AG08396 (cell line): ENCODE measurements at places on chromosomes 6 and 20.

DNA sequence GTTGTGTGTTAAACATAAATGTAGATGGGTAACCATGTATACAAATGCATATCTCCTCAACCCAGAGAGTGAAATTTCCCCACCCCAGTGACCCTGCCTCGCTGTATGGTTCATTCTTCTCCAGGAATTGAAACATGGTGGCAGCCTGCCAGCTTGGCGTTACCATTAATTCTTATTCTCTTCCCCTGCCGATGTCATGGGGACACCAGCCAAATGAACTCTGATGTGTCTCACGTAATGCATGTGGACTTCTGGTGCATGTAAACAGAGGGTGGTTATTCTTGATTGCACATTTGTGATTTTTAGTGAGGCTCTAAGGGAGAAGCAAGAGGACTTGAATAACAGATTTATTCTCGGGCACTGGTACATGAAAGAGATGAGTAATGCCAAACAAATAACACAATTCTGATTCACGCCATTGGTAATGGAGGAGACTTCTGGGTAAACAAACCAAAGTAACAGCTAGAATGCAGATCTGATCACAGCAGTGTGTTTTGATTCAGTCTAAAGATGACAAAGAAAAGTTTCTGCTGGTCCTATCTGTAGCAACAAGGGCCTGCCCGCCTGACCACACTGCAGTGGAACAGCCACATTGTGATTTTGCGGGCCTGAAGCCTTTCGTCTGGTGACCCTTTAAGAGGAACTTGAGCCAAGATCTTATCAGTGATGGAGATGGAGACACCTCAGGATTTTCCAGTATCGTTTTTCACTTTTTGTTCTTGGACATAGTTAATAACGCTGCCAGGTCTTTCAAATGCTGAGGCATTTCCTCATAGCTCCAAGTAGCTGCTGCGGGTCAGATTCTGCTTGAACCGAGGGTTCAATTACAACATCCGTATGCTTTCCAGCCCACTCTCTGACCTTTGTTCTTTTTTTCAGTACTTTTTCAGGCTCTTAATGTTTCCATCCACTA, 171.8 kb upstream of the AKAP12 start:
- DNase-seq: peak; percentile 59

- no peak for DNase-seq
Measured at GRCh38 chr6:91904586-91905164, 1317.8 kb upstream of the MAP3K7 start.

DNA sequence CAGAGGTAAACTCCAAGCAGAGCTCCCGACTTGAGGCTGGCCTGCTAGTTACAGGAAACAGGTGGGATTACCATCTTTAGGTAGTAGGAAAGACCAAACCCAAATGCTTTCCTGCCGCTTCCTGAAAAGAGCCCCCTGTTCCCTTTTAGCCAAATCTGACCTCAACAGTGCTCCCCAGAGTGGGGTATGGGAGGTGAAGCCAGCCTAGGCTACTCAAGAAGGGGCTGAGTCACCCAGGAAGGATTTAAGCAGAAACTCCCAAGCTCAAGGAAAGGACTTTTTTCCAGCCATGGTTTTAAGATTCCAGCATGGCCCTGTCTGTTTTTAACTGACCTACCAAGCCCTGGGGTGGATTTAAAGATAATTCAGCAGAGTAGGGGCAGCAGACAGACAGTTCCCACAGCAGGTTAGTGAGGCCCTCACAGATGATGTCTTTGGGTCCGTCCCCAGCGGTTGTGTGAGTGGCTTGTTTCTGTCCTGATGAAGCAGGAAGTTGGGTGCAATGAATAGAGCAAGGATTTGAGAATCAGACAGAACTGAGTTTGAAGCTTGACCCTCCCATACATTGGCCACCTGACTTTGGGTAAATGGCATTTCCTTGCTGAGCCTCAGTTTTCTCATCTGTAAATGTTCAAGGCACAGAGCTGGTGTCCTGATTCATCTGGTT, 76.9 kb upstream of the MAFB start:
- no peak for DNase-seq

DNA sequence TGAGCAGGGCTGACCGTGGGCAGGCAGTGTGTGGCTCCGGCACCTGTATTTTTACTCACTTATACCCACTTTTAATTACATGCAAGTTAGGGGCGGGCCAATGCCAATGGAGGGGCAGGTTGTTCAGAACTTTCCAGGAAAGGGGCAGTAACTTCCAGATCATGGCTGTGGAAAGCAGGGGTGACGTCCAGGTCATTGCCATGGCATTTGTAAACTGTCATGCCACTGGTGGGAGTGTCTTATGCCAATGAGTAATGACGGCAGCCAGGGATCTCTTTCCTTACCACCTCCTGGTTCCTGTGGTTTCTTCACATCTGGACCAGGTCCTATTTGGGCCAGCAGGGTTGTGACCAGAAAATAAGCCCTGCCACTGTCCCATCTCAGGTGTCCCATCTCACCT, 258.7 kb downstream of the THBS2 start:
- DNase-seq: no peak

- no peak for DNase-seq
Measured at GRCh38 chr6:116444575-116444974, 16.6 kb upstream of the CALHM6 start.

DNA sequence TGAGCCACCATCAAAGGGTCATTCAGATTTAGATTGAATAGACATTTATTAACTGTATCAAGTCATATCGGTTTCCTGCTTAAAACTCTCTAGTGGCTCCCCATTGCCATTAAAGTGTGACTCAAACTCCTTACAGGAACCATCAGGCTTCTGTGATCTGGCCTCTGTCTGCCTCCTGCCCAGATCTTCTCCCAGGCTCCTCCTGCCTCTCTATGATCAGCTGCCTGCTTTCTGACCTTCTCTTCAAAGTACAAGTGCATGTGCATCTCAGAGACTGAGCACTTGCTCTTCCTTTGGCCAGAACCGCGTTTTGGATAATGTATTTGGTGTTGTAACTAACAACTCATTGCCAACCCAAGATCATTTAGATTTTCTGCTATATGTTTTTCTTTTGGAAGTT, 52.7 kb downstream of the IL20RA start:
- DNase-seq: no peak

DNA sequence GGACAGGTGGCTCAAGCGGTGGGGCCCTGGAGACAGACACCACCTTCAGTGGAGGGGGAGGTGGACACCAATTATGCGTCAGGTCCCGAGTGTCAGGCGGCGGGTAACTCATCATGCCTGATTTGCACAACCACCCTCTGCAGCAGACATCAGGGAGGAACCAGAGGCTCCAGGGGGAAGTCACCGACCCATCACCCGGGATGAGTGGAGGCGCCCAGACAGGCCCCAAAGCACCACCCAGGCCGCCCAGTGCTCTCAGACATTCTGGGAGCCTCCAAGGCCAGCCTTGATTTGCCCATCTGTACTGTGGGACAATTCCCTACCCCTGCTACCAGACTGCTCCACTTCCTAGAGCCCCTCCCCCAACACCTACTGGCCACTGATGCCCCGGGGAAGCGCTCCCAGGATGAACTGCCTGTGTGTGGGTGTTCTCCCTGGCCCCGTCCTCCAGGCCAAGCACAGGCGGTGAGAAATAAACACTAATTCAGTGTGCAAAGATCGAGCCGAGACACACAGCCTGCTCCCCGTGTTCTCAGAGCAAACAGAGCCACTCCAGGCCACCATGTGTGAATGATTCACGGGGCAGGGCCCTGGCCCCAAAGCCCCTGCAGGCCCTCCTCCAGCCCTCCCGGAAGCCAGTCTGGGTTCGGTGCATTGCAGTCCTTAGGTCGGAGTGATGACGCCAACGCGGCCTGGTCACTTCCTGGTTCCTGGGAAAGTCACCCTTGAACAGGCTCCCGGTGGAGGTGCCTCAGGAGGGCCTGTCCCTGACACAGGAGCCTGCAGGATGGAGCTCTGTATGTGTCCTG, 107.2 kb downstream of the ASXL1 start:
- DNase-seq: peak; percentile 63

DNA sequence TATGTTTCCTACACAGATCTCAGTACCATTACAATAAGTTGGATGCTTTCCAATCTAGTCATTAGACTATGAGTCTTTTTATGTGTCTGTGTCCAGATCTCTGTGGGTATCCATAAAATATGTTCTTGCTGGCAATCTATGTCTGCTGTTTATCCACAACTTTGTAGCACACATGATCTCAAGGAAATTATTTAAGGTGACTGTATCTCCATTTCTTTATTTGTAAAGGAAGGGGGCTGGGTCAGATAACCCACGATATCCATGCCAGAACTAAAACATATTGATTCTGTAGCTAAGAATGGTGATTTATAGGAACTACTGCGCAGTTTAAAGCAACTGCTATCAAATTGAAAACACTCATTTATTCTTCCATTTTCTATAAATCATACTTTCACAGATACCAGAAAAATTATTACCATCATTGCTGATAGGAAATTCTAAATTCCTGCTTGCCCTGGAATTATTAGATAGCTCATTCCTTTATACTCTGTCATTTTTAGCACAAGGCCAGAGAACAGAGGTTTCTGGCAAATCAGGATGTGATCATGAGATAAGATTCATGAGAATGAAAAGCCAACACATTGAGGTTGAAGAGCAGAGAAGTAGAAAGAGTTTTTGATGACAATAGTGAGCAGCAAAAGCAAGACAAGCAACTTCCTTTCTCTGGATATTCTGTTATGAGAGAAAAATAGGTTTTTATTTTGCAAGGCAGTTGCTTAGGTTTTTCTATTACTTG, 851.4 kb upstream of the CITED2 start:
- DNase-seq: no peak

DNA sequence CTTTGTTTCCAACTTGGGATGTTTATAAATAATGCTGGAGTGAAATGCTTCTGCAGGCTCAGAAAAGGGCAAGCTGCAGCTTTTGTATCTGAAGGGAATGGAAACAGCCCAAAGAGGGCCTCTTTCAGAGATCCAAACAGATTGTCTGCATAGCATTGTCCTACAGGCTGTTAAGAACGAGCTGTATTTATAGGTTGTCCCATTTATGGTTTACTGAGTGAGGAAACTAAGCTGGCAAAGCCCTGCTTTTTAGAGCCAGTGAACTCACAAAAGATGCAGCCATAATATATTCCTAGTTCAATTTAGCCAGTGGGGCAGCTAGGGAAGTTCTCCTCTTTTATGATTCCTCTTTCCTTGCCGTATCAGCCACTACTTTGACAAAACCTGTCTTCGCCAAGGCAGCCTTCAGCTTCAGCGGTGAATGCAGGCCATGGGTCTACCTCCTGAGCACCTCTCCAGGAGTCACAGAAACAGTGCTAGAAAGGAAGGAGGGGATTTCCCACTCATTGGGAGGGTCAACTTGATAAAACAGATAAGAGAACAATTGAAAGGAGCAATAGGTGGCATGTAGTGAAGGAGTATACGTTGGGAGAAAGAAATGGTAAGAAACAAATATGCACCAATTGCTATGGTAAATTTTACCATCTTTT, 15.0 kb downstream of the KIAA0319 start:
- no peak for DNase-seq

DNA sequence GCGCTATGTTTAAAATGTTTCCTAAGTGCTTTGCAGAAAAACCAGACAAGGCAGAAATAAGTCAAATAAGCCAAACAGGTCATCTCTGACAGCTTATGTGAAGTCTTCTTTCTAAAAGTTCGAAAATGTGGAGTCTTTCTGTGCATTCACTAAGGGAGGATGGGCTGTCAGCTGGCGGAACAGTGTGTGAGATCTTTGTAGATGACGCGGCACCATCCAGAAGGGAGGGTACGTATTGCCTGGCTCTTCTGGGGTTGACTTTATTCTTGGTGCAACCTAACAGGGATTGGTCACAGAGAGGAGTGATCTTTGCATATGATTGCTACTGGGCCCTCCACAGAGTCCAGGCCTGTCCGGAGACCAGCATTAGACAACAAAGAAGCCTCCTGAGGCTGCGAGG, 114.5 kb upstream of the EDN1 start:
- no peak for DNase-seq

DNA sequence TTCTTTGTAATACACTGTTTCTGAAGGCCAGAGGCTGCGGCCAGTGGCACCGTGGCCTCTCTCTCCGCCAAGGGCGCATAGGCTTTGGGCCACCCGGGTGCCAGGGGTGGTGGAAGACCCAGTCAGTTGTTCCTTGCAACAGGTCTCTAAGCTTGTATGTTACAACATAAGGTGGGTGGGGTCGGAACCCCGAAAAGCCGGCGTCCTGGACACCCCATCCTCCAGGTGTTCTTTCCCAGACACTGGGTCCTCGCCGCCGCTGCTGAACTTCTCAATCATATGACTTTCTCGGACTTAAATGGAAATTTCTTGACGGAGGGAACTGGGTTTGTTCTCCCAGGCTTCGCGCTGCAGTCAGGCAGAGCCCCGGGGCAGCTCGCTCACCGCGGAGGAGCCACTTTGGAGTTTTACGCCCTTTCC, 983 bp upstream of the KCNQ5 start:
- DNase-seq: peak; percentile 4

GRCh38 chr20:45963059-45964005, 8.7 kb downstream of the ZNF335 start:
- DNase-seq: no peak

- no peak for DNase-seq
Measured at GRCh38 chr20:59777814-59778575, 155.4 kb downstream of the SYCP2 start.

GRCh38 chr20:761418-762381, 6.6 kb downstream of the SLC52A3 start:
- no peak for DNase-seq

GRCh38 chr6:119655124-119655523, 305.6 kb upstream of the MAN1A1 start:
- no peak for DNase-seq

DNA sequence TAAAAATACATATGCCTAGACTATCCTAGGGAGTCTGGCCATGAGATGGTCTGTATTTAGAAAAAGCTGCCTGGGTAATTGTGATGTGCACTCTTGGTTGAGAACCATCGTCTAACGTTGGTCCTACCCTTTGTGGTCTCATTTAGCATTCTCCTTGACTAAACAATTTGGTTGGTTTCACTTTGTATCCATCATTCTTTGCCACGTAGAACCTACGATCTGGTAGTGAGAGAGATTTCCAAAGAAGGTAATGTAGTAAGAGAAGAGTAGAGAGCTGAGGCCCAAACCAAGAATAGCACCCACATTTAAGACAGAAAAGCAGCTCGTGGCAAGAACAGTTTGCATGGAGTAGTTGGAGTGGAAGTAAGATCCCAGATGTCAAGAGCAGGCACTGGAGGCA, 219.8 kb downstream of the TMEM200A start:
- no peak for DNase-seq

GRCh38 chr6:81694855-81695254, 57.6 kb downstream of the TENT5A start:
- no peak for DNase-seq

- no peak for DNase-seq
Measured at GRCh38 chr6:149166336-149166735, 151.2 kb upstream of the TAB2 start.

GRCh38 chr6:85680388-85680787, 37.7 kb upstream of the SYNCRIP start:
- no peak for DNase-seq
